Pancreas (tissue), 10 donors: ENCODE measurements at places on chromosomes 12 and 14. TPM values are rescaled to one million over a fixed set of nuclear protein-coding genes. Genes with fewer than 3 reads are reported as not detected.

GRCh38 chr12:79413796-79414195 lies 277.0 kb downstream of the PAWR start:
- DNase-seq: no peak

The PFDN5 gene
- total RNA-seq: 241 TPM

- DNase-seq: no peak
Observed at GRCh38 chr12:75478116-75478794, 2.3 kb upstream of the GLIPR1 start.

DNA sequence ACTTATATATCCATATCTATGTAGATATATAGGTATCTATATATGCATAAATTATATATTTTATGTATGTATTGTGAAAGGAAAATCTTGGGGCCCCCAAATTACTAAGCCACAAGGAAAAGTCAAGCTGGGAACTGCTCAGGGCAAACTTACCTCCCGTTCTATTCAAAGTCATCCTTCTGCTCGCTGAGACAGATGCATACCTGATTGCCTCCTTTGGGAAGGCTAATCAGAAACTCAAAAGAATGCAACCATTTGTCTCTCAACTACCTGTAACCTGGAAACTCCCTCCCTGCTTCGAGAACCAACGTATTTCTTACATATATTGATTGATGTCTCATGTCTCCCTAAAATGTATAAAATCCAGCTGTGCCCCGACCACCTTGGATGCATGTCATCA lies 58.8 kb upstream of the C14orf132 start:
- no peak for DNase-seq
